ENCODE measurements at places on chromosomes 13 and 19.

- DNase-seq = no peak
These were observed 1.2 kb upstream of the TMEM86B start for GRCh38 chr19:55229789-55230182.

DNA sequence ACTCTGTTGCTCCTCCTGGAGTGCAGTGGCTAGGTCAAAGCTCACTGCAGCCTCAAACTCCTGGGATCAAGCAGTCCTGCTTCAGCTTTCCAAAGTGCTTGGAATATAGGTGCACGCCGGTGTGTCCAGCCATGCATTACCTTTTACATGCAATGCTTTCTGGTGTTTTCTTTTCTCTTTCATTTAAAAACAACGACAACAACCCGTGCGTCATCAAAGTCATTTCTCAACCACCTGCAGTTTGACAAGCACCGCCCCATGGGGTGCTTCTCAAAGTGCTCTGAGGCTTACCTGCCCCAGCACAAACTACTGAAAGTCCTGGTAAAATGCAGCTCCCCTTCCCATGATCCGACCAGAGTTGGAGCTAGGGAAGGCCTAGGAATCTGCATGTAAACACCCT is 7.1 kb downstream of the QTRT1 start:
- DNase-seq = no peak

GRCh38 chr13:46176756-46177155 is 5.2 kb downstream of the LCP1 start:
- no peak for DNase-seq

DNA sequence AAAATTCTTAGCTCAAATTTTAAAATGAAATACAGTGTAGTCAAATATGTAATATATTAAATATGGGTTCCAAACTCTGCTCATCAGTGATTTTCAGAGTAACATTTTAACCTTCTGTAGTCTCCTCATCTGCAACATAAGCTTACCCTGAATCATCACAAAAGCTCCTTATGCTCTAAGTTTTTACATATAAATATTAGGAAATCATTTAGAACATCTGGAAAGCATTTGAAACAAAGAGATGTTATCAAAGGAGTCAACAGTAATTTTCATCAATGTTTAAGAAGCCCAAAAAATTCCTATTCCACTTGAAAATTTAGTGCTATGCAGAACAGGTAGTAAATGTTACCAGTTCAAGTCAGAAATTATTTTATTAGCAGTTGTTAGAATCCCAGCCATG is 224.7 kb downstream of the DCT start:
- DNase-seq = no peak

- no peak for DNase-seq
These were observed 50.7 kb upstream of the USP29 start for GRCh38 chr19:57068921-57069697.

DNA sequence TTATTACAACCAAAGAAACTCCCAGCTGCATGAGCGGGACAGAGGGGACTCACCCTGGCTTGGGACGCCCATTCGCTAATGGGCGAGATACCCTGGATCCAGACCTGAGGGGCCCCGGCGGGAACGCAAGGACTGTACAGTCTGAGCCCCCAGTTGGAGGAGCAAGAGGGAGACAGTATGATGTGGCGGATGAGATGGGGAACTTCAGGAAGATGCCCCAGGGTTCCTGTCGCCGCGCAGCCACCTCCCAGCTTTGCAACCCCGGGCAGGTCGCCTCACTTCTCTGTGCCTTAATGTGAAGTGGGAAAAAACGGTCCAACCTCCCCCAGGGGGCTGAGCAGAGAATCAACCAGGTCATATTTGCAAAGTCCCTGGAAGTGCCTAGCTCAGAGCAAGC is 2.5 kb downstream of the NPAS1 start:
- no peak for DNase-seq

GRCh38 chr13:52599848-52600603 is 42.2 kb upstream of the HNRNPA1L2 start:
- no peak for DNase-seq

Data from activated effector memory CD4-positive, alpha-beta T cell treated with anti-CD3 and anti-CD28 coated beads, Interleukin-2, amount 50 U/mL, for 16 hours (primary cell).